ENCODE measurements at places on chromosomes 13 and 19.

DNA sequence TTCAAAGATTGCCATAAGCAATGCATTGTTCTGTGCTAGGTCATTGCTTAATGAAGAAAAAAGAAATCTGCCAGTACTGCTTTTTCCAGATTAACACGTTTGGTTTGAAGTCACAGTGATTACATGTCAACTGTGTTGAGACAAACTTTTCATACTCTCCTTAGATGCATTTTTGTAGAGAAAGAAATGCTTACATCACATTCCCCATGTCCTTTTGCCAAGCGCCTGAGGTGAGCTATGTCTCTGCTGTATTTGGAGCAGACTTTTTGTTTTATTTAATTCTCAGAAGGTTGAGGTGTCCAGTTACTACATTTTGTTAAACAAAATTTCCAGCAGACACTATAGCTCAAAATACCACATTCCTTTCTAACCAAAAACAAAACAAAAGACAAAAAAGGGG is 16.2 kb downstream of the LACC1 start:
- no peak for DNase-seq

DNA sequence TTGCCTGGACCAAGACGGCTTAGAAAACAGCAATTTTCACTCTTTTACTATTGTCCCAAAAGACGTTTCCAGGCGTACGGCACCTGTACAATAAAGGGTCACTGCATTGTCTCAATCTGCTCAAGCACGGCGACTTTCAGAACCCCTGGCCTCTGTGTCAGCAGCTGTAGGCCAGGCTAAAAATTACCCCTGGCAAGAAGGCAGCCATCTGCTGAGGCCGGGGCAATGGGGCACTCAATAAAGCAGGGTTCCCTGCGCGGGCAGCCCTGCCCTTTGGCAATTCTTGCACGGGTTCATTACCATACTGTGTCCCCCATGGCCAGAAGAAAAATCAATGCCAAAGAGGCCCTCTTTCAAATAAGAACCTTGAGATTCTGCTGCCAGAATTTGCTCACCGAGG is 52.1 kb downstream of the STK24 start:
- DNase-seq: no peak

GRCh38 chr13:99990126-99990977 is 8.8 kb downstream of the ZIC2 start:
- DNase-seq: no peak

- no peak for DNase-seq
These were observed 284.3 kb upstream of the MAB21L1 start for GRCh38 chr13:35760735-35761281.

- no peak for DNase-seq
These were observed 66.3 kb downstream of the IRS2 start for GRCh38 chr13:109719962-109720646.

GRCh38 chr19:41545547-41545946 is 30.4 kb upstream of the CEACAM21 start:
- DNase-seq: no peak

DNA sequence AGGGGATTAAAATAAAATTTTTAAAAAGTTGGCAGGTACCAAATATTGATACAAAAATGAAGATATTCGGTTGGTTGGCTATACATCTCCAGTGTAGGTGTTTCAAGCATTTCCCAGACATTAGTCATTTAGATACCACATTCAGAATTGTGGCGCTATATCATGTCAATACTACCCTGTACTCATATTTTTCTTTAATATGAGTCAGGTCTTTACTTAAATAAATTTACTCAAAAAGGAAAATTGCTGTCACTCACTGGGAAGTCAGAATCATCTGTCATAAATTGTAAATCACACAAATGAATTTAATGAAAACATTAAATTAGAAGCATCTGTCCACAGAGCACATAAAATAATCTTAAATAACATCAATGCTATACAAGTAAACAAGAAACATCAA is 134.2 kb downstream of the TSHZ3 start:
- no peak for DNase-seq

- no peak for DNase-seq
These were observed 76.4 kb downstream of the INSR start for GRCh38 chr19:7217861-7218260.

DNA sequence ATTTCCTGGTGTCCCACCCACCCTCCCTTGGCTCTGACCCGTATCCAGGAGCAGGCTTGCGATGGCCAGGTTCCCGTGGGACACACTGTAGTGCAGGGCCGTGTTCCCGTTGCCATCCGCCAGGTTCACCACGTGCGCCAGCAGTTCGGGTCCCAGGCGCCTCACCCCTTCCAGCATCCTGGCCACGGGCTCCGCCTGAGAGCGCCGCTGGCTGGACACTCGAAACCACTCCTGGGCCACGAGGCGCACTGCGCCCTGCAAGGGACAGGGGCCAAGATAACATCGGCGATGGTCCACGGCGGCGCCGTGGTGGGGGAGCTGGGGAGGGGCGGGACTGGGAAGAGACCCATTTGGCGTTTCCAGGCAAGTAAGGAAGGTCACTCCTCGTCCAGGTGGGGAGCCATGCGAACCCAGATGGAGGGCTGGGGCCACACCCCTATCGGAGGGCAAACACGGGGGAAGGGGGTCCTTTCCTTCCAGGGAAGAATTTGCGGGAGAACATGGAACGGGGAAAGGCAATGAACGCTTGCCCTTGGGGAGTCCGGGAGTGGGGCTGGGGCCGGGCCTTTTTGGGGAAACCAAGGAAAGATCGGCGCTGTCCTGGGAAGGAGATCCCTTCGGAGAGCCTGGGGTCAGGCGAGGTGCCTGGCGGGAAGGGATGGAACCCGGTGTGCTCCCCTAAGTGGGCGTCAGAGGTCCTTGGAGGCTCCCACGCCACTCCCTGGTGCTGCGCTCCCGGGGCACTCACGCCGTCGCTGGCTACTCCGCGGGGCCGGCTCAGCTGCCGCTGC is 9.9 kb downstream of the KANK3 start:
- no peak for DNase-seq
